ENCODE measurements at places on chromosomes 7 and 10.

DNA sequence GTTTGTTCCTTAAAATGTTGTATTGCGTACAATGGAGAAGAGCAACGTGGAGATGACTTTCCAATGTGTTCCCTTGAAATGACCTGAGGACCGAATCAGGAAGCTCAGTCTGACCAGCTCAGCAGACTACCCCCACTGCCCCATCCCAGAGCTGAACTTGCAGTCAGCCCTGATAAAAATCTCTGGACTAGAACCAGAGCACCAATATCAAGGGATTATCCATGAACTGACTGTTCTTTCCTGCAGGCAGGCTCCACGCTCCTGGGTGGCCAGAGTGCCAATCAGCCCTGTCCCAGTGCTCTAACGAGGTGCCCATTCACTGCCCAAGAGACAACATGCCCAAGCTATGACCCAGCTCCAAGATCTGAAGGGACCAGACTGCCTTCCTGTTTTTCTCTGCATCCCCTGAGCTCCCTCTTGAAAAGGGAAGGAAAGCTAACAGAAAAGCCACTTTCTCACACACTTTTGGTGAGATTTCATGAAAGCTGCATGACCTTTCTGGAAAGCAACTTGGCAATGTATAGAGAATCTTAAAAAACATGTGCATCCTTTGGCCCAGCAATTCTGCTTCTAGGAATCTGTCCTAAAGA lies 130.2 kb downstream of the KCNMA1 start:
- no peak for DNase-seq

- peak; percentile 86 for DNase-seq
Measured at GRCh38 chr10:12214763-12215218, 18.8 kb downstream of the CDC123 start.

- no peak for DNase-seq
Measured at GRCh38 chr7:22234227-22234626, 122.7 kb downstream of the RAPGEF5 start.

DNA sequence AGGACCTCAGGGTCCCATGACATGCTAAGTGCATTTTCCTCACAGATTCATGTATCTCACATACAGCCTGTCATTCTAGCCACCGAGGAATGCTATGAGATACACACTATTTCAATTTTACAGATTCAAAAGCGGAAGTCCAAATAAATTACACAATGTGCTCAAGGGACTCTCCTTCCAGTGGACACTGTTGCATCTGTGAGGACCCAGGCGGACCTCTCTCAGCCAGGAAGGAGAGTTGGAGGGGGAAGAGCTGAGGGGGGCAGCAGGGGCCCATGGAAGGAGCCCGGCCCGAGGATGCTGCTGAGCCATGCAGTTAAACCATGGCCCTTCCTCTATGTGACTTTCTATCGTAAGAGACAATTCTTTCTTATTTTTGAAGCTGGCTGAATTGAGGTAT lies 93.6 kb downstream of the VOPP1 start:
- no peak for DNase-seq

- peak; percentile 98 for DNase-seq
Measured at GRCh38 chr7:112080441-112080840, 125.8 kb downstream of the DOCK4 start.

GRCh38 chr7:158828133-158829020 lies 932 bp downstream of the ESYT2 start:
- DNase-seq = peak; percentile 68

GRCh38 chr10:44383749-44384600 lies 922 bp downstream of the CXCL12 start:
- DNase-seq = no peak

GRCh38 chr10:98353170-98353569 lies 61.8 kb downstream of the PYROXD2 start:
- DNase-seq = no peak

- DNase-seq = no peak
Measured at GRCh38 chr7:46603780-46604179, 682.7 kb upstream of the IGFBP3 start.

DNA sequence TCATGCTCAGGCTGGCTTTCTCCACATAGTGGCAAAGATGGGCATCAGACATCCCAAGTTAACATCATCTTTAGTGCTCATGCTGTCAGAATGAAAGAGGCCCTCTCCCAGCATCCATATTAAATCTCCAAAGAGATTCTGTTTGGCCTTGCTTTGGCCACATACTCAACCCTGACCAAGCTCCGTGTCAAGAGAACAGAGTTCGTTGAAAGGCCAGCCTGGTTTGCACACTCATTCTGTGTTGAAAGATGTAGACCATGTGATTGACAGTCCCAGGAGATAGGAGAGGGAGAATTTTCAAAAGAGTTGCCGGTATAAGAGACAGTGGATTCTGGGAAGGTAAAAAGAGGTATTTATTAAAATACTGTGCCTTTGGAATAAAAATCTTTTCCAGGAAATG lies 19.7 kb downstream of the MET start:
- no peak for DNase-seq

DNA sequence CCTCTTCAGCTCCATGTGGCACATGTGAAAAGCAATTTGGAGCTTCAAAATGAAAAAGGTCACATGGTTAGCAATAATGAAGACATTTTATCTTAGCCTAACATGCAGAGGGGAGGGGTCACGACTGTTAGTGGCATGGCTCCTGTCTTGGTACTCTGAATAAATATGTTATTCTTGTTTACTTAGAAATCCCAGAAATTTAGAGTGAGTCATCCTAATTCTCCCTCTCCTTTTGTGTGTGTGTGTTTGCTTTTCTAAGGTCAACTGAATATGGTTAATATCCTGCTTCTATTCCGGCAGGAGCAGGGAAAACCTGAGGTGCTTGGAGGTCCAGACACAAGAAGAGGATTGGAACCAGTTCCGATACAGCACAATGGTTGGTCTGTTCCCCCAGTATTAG lies 17.6 kb downstream of the BCCIP start:
- peak; percentile 89 for DNase-seq

DNA sequence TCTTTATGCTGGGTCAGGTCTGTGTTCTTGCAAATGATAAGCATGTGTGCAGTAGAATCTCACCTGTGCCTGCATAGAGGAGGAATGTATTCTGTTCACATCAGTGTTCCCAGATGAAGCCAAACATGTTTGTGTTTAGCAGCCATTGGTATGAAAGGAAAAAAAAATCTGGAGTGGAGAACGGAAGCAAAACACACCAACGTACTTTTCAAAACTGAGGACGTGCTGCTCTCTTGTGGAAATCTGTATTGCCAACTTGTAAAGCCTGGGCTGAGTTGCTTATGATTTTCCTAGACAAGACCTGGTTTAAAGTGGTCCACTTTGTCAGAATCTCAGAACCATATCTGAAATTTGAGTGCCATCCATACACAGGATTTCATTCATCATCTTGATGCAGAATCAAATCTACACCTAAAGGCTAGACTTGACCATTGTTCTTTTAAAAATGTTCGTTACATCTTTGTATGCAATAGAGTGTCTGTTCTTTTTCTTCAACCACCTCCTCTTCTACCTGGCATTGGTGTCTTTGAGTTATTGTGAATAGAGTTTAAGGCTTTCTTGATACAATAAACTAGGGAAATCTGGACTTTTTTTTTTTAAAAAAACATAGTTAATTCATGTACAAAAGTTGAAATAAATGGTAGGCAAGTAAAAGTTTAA lies 367.7 kb downstream of the PHF14 start:
- peak; percentile 78 for DNase-seq

- DNase-seq = no peak
Measured at GRCh38 chr10:48613016-48613415, 8.1 kb upstream of the ARHGAP22 start.

DNA sequence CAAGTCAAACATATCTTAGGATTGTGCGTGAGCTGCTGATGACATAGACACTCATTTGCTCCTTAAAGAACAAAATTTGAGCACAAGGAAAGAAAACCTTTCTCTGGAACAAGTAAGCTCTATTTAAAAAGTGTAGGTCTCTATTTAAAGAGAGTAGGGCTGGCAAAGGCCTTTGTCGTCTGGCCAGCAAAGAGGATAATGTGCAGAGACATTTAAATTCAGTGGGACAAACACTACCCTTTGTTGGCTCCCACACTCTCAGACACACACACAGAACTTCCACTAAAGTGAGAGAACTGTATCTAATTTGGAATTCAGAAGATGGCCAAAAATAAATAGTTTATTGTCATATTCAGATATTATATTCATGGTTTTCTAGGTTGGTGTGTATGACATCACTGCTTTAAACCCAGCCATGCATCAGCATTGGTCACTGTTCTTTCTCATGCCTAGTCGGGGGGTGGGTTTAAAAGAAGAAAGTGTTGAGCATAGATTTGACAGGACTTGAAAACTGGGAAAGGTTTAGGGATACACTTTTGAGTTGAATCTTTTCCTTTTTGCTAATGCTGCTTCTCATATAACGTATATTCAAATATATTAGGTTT lies 49.5 kb upstream of the HDAC9 start:
- no peak for DNase-seq

- DNase-seq = no peak
Measured at GRCh38 chr7:104938741-104939390, 75.1 kb upstream of the KMT2E start.

DNA sequence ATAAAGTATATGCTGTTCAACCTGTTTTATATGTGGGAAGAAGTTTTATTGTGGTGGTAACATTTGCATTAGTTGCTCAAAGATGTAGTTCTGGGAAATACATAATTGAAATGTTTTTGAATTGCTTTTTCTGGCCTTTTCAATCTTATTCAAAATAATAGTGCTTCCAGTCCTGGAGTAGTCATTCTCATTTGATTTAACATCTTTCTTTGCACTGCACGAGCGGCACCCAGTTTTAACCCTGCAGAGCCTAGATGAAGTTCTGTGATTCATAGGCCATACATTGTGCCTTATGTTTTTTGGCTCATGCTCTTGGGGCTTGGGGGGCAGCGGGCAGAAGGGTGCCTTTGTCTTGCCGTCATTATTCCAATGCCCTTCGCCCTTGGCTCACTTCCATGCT lies 9.9 kb downstream of the ARID5B start:
- no peak for DNase-seq

DNA sequence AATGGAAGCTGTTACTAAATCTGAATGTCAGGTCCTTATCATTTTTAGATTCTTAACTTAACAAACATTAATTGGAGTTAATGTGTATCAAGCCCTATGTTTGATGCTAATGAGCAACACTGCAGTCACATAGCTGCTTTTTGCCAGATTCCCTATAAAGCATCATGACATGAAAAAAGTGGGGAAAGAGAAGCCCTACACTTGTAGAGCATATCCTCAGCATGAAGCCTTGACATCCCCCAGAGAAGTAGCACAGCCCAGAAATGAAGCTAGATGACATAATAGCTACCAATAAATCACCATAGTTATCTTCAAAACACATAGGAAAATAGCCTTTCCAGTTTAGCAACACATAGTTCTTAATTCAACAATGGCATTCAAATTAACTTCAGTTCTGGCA lies 49.2 kb upstream of the CDK1 start:
- no peak for DNase-seq

- DNase-seq = peak; percentile 94
Measured at GRCh38 chr10:102399217-102400021, 3.9 kb downstream of the NFKB2 start.

GRCh38 chr7:20030417-20030816 lies 186.8 kb downstream of the MACC1 start:
- DNase-seq = no peak

GRCh38 chr7:104124469-104124868 lies 83.3 kb downstream of the ORC5 start:
- no peak for DNase-seq

DNA sequence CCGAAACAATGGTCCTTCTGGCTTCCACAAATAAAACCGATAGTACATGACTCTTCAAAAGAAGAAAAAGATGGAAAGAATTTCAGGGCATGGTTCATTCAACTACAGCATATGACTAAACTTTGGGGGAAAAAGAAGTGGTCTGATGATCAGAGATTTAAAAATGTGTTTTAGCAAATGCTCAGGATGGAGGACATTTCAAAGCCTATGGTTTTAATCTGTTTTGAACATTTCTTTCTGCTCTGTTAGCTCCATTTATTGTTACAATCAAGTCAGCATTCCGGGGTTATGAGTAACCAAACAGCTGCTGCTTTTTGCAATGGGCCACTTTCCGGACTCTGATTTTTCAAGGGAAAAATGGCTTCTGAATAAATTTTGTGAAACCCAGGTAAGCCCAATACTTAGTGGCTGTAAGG lies 142.4 kb downstream of the CUBN start:
- no peak for DNase-seq

GRCh38 chr10:95832216-95833041 lies 75.3 kb upstream of the CC2D2B start:
- DNase-seq = no peak

DNA sequence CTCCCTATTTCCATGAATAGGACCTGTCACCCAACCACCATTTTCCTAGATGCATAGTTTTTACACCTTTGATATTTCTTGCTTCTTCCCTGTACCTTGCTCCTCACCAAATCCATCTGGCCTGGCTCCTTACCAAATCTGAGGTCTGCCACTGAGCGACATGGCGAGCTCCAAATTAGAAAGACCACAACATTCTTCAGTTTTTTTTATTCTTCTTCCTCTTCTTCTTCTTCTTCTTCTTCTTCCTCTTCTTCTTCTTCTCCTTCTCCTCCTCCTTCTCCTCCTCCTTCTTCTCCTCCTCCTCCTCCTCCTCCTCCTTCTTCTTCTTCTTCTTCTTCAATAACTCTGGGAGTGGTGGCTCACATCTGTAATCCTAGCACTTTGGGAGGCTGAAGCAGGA lies 7.1 kb downstream of the CPED1 start:
- no peak for DNase-seq

GRCh38 chr10:2280713-2281300 lies 543.5 kb upstream of the ADARB2 start:
- no peak for DNase-seq

- peak; percentile 80 for DNase-seq
Measured at GRCh38 chr10:119871881-119872609, 598 bp downstream of the MCMBP start.

DNA sequence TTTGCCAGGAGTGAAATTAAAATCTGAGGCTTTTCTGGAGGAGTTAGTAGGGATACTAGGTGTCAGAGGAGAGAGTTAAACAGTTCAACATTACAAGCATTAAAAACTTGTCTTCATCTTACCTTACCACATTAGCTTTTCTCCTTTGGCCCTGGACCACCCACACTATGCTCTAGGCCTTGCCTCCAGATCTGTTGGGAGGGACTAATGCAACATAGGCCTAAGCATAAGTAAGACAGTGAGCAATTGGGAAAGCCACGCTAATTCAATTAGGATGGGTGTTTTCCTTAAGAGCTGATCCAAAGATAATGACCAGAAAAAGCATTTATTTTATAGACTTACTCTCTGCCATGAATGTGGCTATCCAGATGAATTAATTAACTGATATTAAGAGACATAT lies 158.9 kb downstream of the ELMO1 start:
- DNase-seq = no peak

DNA sequence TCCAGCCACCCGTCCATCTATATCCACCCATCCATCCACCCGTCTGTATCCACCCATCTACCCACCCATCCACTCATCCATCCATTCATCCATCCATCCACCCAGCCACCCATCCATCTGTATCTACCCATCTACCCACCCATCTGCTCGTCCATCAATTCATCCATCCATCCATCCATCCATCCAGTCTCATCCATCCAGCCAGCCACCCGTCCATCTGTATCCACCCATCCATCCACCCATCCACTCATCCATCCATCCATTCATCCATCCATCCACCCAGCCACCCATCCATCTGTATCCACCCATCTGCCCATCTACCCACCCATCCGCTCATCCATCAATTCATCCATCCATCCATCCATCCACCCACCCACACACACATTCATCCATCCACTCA lies 73.2 kb downstream of the UNCX start:
- DNase-seq = no peak
